Cardiac muscle cell (in vitro differentiated cells and primary cell): ENCODE measurements at places on chromosomes 13 and 19. TPM values are rescaled to one million over a fixed set of nuclear protein-coding genes. Genes with fewer than 3 reads are reported as not detected.
A peak's percentile ranks its signal among the peaks of the same experiment; 100 is the strongest.

OLFM4 gene
- not detected in 2 replicates for total RNA-seq

TMEM86B gene
- 4.2 and 4.7 TPM in 2 replicates for total RNA-seq

FCER2 gene
- total RNA-seq = not detected in 2 replicates

TSSK6 gene
- 4.1 and 11.9 TPM in 2 replicates for total RNA-seq

SMIM44 gene
- total RNA-seq = not detected in 2 replicates

DNA sequence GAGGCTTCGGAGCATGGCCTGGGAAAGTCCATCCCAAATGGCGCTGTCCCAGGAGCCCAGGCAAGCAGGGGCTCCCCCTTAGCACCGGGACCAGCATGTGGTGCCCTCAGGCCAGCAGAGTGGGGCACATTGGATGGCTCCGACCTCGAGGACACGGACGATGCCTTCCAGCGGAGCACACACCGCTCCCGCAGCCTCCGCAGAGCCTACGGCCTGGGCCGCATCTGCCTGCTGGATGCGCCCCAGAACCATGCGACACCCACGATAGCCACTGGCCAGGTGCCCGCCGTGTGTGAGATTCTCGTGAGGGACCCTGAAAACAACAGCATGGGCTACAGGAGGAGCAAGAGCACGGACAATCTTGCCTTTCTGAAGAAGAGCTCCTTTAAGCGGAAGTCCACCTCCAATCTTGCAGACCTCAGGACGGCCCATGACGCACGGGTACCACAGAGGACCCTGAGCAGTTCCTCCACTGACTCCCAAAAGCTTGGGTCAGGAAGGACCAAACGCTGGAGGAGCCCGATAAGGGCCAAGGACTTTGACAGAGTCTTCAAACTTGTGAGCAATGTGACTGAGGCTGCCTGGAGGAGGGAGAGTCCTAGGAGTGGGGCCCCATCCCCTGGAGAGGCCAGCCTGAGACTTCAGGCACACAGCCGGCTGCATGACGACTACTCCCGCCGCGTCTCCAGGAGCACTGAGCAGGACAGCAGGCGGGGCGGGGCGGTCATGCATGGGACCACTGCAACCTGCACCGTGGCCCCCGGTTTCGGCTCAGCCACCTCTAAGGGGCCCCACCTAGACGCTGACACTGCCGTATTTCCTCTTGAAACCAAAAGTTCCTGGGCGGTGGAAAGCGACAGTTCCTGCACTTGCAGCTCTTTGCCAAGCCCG is 63.1 kb downstream of the SPATA13 start:
- H3K36me3 ChIP-seq = no peaks in the 10 kb centered on the region
- no peaks in the 10 kb centered on the region for H3K4me1 ChIP-seq
- no peak for DNase-seq
- H3K27ac ChIP-seq = no peak overlapping the region

- no peak for DNase-seq
- H3K27me3 ChIP-seq = no peaks in the 10 kb centered on the region
- no peaks in the 10 kb centered on the region for H3K4me1 ChIP-seq
- no peak overlapping the region for H3K4me3 ChIP-seq
- no peak overlapping the region for H3K27ac ChIP-seq
- peaks cover 50% of the 10 kb centered on the region for H3K36me3 ChIP-seq
These were observed 8.5 kb downstream of the UBA2 start for GRCh38 chr19:34436716-34437115.

- no peak overlapping the region for H3K27ac ChIP-seq
- H3K27me3 ChIP-seq = no peaks in the 10 kb centered on the region
- H3K4me3 ChIP-seq = peak overlapping the region; percentile 99
- H3K4me1 ChIP-seq = peaks cover 10% of the 10 kb centered on the region
These were observed 2.7 kb downstream of the ATP11A start for GRCh38 chr13:112692586-112692985.

DNA sequence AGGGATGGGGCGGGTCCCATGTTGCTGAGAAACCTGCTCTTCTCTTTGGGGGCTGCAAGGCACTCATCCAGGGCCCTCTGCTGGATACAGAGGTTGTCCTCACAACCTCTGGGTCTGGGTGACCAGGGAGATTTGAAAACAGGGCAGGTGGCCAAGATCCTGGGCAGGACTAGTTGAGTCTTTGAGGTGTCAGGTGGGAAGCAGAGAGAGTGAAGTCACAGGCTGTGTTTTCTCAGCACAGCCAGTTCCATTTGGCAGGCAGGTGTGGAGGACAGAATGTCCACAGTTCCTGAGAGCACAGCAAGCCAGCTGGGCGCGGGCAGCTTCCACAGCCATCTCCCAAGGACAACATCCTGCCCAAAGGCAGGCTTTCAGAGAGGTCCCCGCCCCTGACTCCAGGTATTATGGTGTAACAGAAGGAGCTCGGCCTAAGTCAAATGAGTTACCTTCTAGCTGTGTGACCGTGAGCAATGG is 118.8 kb downstream of the NUFIP1 start:
- no peak overlapping the region for H3K27ac ChIP-seq
- H3K36me3 ChIP-seq = no peaks in the 10 kb centered on the region
- H3K4me1 ChIP-seq = no peaks in the 10 kb centered on the region
- no peak for DNase-seq

GRCh38 chr13:110560601-110561343 is 750 bp downstream of the RAB20 start:
- H3K4me1 ChIP-seq = peaks cover 8% of the 10 kb centered on the region
- no peaks in the 10 kb centered on the region for H3K36me3 ChIP-seq
- no peak overlapping the region for H3K27ac ChIP-seq
- H3K27me3 ChIP-seq = no peaks in the 10 kb centered on the region
